Tibial artery (tissue), 4 donors: ENCODE measurements at places on chromosomes 2 and 18.

- DNase-seq, result no peak
These were observed 312.4 kb upstream of the MC4R start for GRCh38 chr18:60684843-60685513.

DNA sequence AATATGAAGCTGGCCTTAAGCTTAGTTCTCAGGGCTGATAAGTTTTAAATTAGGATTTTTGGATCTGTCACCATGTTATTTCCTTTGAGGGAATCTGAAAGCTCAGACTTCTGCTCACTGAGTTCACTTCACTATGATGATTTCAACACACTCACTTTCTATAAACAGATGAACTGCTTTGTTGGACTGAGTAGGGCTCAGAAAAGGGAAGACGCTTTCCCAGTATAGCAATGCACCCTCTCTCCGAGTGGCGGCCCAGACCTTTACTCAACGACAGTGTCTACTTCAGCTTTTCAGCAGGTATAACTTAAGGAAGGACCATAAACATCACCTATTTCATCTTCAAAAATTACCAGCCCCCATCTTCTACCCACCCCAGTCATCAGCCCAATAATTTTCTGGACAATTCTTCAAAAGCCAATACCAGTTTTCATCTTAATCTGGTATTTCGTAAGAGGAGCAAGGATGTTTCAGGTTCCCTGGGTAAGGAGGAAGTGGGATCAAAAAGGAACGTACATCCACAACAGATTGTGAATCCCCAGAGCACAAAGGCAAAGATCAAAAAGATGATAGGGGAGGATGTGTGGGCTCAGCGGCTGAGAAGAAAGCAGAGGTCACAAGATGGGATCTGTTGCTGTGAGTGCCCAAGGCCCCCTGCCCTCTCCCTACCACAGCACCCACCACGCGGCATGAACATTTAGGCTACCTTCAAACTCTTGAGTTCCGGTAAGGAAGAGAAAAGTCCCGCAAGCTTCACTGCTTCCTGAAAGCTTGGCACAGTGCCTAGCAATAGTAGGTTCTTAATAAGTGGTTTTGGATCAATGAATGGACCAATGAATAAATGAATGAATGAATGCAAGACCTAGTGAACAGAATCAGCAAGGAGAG, 41.9 kb downstream of the LPIN2 start:
- DNase-seq, result no peak

GRCh38 chr2:124264551-124265091, 239.5 kb downstream of the CNTNAP5 start:
- no peak for DNase-seq

DNA sequence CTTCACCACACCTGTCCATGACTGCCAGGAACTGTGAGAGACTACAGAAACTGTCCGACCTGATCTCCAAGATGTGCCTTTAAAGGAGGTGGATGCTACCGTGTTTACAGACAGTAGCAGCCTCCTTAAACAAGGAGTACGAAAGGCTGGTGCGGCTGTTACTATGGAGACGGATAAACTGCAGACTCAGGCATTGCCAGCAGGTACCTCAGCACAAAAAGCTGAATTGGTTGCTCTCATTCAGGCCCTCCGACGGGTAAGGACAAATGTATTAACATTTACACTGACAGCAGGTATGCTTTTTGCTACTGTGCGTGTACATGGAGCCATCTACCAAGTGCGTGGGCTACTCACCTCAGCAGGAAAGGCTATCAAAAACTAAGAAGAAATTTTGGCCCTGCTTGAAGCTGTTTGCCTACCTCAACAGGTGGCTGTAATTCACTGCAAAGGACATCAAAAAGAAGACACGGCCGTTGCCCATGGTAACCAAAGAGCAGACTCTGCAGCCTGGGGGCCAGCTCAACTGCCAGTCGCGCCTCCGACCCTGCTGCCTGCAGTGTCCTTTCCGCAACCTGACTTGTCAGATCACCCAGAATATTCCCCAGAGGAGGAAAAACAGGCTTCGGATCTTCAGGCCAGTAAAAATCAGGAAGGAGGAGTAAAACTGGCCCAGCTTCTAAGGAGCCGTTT, 30.9 kb downstream of the SKA1 start:
- no peak for DNase-seq

DNA sequence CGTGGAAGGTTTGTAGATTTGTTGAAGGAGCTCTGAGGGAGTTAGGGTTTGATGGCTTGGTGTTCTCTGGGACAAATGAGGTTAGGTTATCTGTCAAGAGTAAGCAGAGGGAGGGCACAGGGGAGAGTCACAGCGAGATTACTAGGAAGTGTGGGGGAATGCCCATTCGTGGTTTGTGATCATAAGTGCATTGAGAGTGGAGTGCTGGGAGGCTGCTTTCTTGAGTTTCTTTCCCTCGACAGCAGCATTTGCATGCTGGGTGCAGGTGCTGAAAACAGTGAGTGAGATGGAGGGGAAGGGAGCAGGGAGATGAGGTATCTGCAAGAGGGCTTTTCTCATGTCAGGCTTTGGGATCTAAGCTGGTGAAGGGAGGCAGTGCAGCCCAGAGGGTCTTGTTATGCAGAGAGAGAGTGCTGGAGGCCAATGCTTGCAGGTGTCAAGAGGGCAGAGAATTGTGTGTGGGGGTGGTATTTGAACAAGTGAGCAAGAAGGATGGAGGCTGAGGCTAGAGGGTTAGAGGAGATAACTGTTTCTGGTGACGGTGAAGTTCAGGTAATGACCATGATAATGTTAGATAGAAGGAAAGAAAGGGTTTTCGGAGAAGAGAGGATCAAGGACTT, 8.8 kb downstream of the RALB start:
- DNase-seq, result no peak

GRCh38 chr2:177822941-177823340, 249.6 kb downstream of the PDE11A start:
- DNase-seq, result no peak

GRCh38 chr2:222595581-222595980, 60.3 kb downstream of the FARSB start:
- no peak for DNase-seq

DNA sequence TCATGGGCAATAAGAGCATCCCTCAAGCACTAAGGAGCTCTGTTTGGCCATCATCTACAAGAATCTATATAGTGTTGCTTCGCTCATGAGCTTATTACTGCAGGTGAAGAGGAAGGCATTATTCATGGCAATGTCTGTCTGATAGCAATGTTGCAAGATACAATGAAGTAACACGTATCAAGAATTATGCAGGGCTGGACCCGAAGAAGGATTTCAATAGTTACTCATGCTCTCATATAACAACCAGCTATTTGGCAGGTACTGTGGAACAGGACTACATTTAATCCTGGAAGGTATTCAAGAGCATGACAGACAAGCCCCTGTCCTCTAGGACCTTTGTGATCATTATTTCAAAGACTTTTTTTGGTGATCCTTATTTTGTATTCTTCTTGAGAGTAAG, 109.6 kb downstream of the LAMA3 start:
- DNase-seq, result no peak

DNA sequence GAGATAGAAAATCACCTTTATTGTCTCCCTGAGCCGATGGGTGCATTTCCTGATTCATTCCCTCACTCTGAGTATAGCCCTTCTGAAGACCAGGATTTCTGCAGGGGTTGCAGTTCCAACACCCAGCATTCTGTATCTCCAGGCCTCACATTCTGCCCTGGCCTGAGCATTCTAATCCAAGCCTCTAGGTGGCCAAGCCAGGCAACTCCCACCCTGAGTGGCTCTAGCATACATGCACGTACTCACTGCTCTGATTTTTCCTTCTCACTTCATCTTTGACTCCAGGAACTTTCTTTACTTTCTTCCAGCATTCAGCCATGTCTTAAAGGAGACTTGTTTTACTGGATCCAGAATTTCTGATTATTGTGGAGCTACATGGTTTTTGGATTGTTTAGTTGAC, 100.7 kb upstream of the STK39 start:
- no peak for DNase-seq

DNA sequence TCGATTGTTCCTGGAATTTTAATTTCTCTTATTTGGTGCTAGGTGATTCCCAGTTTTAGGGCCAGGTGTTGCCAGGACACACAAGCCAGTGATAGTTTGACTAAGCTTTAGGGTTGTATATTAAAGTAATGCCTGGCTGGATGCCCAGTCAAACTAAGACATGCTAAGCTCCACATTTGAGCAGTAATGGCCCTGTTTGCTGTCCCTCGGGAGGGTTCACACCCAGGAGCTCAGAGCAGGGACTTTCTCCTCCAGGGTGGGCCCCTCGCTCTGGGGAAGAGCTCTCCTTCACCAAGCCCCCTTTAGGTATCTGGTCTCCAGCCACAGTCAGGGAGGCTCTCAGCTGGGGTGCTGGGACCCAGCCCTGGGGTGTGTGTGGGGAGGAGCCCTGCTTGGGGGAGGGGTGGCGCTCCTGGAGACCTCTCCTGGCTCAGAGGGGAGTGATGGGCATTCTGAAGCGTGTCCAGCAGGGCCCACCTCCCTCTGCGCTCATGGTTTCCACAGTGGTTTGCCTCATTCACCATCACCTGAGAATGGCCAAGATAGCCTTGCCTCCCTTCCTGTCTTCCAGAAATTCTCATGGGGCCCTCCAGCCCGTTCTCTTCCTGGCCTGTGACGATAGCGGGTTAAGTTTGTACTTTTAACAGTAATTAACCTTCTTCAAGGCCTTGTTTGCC, 31.7 kb downstream of the INPP4A start:
- DNase-seq, result no peak

DNA sequence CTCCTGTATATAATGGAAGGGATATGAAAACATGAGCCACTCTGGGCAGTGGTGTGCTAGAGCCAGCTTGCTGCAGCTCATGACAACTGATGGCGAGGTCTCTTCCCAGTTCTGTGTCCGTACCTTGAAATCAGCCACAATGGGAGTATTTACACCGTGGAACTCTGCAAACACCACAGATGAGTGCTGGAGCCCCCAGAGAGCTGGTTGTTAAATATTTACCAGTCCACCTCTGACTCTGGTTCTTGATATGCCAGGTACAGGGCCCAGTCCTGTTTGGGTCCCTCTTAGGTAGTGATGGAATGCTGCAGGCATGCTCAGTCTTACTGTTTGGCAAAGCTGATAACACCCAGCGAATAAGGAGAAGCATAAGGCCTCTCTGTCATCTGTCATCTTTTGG, 116.1 kb upstream of the GLI2 start:
- DNase-seq, result no peak

- no peak for DNase-seq
These were observed 142.7 kb downstream of the SCG2 start for GRCh38 chr2:223459328-223459939.

GRCh38 chr2:216838151-216838550, 21.7 kb downstream of the TNP1 start:
- DNase-seq, result no peak

GRCh38 chr2:231373786-231374349, 21.6 kb upstream of the B3GNT7 start:
- no peak for DNase-seq

- DNase-seq, result no peak
These were observed 247.0 kb downstream of the KCNH7 start for GRCh38 chr2:162591403-162592083.

DNA sequence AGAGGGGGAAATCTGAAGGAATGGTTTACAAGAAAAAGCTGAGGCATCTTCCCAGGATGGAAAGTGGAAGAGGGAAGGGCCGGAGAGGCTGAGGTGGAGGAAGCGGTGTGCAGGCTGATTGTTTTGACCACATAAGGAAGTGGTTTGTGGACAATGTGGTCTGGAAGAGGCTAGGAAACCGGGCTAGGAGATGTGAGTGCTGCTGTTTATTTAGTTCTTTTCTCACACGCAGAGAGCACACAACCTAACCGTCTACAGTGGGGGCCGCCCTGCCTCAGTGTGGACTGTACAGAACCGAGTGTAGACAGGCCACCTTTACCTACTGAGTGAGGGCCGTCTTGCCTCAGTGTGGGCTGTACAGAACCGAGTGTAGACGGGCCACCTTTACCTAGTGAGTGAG, 251.7 kb upstream of the PXDN start:
- DNase-seq, result no peak

DNA sequence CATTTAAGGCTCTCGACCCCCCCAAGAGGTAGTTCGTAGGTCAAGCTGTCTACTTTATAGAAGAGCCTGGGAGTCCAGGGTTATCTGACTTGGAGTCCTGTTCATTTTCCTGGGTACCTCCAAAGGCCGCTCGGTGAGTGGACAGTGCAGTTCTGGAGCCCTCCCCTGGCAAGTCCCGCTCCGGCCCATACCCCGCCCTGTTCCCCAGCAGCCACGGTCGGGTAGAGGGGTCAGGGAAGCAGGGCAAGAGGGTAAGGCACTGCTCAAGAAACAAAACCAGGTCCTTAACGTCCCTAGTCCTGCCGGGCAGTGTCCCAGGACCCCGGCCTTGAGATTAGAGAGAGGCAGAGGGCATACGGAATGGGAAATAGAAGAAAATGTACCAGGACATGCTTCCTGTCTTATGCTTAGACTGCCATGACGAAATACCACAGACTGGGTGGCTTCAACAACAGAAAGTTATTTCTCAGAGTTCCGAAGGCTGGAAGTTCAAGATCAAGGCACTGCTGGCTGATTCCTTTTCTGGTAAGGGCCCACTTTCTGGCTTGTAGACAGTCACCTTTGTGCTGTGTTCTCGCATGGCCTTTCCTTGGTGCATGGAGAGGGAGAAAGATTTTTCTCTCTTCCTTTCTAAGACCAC, 5.4 kb upstream of the HPCAL1 start:
- DNase-seq, result no peak

DNA sequence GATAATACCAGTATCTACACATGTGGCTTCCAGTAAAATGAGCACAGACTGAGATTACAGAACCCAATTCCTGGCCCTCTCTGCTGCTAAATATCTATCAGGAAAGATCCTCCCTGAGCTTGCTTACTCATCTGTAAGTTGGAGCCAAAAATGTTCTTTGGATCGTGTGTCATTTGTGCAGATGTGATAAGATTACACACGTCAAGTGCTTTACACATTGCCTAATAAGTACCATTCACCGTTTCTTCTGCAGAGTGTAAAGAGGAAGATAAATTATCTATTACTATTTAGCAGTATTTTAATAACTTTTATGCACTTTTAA, 23.2 kb upstream of the SLC20A1 start:
- peak; percentile 24 for DNase-seq

GRCh38 chr2:218307415-218308090, 15.2 kb upstream of the TMBIM1 start:
- no peak for DNase-seq

DNA sequence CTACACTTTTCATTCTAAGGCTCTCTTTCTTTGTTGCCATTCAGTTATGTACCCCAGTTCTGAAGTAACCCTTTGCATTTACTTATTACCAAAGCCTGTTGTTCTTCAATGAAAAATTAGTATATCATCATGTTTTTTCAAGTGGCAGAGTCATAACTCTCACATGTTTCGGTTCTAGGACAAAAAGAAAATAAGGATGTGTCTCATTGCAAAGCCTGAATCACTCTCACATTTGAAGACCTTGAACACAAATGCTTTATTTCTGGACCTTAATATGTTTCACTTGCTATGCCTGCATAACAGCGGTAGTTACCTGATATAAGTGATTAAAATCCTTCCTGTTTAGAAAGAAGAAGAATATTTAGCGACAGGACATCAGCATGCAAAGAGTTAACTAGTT, 49.1 kb downstream of the ZEB2 start:
- DNase-seq, result no peak

- no peak for DNase-seq
These were observed 391.1 kb downstream of the ALK start for GRCh38 chr2:29530281-29530680.
